SK-N-SH treated with all-trans-retinoic acid at 6 μM for 48 hours (cell line): ENCODE measurements at places on chromosomes 5 and 9.

GRCh38 chr9:130296783-130297055, 31.2 kb downstream of the HMCN2 start:
- ATAC-seq, result no peak

- ATAC-seq, result no peak
Measured at GRCh38 chr5:10364186-10364689, 10.7 kb downstream of the MARCHF6 start.

GRCh38 chr9:18829873-18830272, 203.1 kb downstream of the SAXO1 start:
- peak; percentile 28; the same call in 1 of the 3 replicates for ATAC-seq

GRCh38 chr9:99690573-99690972, 131.1 kb upstream of the NR4A3 start:
- ATAC-seq, result no peak

DNA sequence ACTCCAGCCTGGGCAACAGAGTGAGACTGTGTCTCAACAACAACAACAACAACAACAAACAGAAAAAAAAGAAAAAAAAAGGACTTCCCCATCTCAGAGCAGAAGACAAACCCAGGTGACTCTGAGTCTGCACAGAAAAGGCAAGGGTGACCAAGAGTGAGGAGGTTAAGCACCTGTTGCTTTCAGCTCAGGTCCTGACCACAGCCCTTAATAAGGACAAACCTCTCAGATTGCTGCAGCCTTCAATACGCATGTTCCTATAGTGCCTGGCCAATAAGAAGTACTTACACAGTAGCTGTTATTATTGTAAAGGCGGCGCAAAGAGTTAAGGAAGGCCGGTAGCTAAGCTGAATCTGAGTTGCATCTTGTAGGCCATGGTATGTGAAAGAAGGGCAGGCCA, 102.3 kb upstream of the MSX2 start:
- no peak for ATAC-seq

DNA sequence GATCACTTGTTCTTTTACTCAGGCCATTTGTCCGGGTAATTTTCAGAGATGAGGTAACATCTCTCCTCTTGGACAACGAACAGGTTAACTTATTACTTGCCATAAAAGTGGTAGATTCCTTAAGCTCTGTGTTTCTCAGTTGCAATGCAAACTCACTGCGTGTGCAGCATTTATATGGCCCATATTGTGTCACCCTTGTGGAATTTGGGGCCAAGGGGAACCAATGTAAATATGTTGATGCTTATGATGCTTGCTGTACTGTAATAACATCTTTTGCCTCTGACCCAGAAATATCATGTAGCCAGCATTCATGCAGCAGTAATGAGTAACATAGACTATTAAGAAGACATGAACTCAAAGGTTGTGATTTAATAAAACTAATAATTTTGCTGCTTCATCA, 175.8 kb downstream of the ADAMTS6 start:
- ATAC-seq, result no peak

DNA sequence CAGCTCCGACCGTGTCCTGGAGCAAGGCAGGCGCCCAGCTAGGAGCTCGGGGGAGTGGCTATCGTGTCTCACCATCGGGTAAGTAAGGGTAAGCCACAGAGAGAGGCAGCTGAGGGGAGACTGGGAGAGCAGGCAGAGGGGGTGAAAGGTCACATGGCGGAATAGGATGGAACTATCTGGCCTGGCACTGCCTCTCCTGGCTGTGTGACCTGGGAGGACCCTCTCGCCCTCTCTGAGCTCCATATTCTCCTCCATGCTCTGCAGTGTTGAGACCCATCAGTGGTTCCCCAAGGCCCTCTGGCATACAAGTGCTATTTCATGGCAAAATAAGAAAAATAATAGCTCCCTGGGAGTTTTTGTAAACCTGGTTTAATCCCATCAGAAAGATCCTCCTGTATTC, 43.9 kb upstream of the ASS1 start:
- no peak for ATAC-seq

- ATAC-seq, result no peak
Measured at GRCh38 chr5:149585910-149586309, 4.6 kb downstream of the ARHGEF37 start.

- no peak for ATAC-seq
Measured at GRCh38 chr5:179872828-179873575, 14.4 kb upstream of the MRNIP start.

DNA sequence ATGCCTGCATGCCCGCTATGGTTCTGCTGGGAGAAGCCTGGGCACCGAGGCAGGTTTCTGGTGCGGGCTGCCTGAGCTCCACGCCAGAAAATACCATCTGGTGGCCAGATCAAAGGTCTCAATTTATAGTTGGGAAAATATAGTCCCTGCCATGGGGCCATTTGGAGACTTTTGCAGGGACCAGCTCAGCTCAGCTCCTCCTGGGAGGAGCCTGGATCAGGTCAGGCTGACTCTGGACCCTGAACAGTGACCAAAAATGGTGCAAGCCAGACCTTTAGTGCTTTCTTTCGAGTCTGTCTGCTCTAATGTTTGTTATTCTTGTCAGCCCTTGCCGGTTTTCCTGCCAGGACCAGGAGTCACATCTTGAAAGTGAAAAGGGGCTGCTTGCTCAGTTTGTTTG, 31.8 kb downstream of the HMCN2 start:
- ATAC-seq, result no peak

GRCh38 chr5:65290677-65291076, 191.0 kb downstream of the ADAMTS6 start:
- no peak for ATAC-seq

GRCh38 chr5:179275381-179275878, 69.8 kb downstream of the ADAMTS2 start:
- no peak for ATAC-seq

- ATAC-seq, result no peak
Measured at GRCh38 chr9:6855860-6856259, 98.1 kb downstream of the KDM4C start.

DNA sequence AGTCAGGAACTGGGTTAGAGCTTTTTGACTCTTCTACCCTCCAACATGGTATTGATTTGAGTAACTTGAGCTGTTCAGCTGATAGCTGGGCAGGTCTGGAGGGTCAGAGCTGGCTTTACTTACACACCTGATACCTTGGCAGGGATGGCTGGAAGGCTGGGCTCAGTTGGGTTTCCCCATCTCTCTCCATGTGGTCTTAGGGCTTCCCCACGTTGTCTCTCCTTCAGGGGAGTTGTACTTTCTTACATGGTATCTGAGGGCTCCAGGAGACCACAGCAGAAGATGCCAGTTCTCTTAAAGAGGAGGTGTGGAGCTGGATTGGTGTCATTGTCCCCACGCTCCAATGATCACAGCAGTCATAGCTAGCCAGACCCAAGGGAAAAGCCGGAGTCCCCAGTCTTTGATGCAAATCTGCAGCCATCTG, 25.6 kb downstream of the ISOC1 start:
- no peak for ATAC-seq

DNA sequence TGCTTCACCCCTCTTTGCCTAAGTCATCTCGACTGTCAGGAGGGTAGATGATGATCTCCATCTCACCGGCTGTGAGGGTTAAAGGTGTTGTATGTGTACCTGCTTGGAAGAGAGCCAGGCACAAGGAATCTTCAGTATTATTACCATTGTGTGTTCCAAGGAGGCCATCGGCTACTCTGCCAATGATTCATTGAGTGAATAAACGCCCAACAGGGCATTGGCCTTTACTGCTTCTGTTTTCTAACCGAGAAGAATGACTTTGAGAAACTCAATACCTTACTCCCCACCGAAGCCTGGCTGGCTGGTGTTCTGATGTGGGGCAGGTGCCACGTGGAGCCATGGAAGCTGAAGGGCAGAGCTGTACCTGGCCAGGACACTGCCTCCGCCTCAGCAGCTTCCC, 228.8 kb downstream of the SNX18 start:
- no peak for ATAC-seq

DNA sequence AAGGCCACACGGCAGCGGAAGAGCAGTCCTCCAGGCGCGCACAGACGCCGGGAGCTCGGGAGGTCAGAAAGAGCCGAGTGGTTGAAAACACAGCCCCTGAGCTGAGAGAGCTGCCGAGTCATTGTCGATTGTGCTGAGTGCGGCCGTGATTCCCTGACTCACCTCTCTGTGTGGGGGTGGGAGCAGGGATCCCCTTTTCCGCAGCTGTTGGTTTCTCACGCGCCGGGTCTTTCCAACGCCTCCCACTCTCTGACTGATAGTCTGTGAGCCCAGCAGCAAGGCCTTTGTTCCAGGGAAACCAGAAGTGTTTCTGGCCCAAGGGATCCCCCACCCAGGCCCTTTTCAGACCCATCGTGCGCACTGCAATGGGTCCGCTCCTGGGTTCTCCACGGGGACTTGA, 97.3 kb downstream of the MRPL36 start:
- ATAC-seq, result no peak

GRCh38 chr9:2243666-2244555, 228.8 kb downstream of the SMARCA2 start:
- no peak for ATAC-seq
